Fibroblast of skin of left biceps (primary cell): ENCODE measurements at places on chromosomes 1 and 21.

- no peak for DNase-seq
Measured at GRCh38 chr1:197063212-197063611, 3.8 kb downstream of the F13B start.

- DNase-seq = no peak
Measured at GRCh38 chr1:156076609-156077429, 5.4 kb downstream of the MEX3A start.

GRCh38 chr1:39524591-39525365 is 33.3 kb downstream of the BMP8A start:
- DNase-seq = no peak

DNA sequence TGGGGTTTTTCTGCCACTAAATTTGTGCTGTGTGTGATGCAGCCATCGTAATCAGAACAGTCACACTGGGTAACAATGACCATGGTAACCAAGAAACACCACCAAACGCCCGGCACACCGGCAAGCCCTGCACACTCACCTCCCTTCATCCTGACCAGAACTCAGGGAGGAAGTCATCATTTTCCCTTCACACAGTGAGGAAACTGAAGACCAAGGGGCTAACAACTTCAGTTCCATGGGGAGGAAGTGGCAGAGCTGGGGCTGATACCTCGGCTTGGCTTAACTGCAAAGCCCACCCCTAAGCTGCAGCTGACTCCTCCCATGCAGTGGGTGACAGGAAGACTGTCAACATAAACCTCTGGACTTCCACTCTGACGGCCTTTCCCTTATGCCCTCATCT is 69.3 kb upstream of the BCAR3 start:
- no peak for DNase-seq

- no peak for DNase-seq
Measured at GRCh38 chr1:16971341-16972188, 8.9 kb downstream of the MFAP2 start.

- DNase-seq = no peak
Measured at GRCh38 chr1:168362991-168363390, 82.3 kb downstream of the TBX19 start.

DNA sequence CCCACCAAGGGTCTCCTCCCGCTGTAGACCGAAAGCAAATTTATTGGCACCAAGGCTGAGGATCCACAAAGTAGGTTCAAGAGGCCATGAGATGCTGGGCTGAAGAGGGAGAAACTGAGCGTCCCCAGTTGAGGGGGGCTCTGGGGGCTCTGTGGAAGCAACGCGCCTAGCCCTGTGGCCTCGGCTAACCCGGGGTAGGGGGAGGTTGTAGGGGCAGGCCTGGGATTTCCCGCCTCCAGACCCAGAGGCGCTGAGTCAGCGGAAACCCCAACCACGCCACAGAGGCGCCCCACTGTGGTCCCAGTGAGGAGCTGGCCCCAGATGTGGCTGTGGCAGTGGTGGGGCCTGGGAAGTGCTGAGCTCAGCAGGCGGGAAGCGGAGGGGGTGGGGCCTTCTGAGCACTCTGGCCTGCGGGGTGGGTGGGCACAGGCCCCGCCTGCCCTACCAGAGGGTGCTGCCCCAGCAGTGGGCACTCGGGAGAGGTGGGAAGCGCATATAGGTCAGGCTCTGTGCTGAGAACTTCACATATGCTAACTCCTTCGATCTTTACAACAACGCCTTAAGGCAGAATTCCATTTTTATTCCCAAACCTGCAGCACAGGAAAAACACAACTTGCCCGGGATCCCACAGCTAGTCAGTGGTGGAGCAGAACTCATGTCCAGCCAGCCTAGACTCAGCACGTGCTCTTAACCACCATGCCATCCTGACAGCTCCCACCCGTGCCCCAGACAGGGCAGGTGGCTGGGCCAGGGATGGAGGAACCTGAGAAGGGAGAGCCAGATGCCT is 1.5 kb upstream of the COL16A1 start:
- peak; percentile 41 for DNase-seq

DNA sequence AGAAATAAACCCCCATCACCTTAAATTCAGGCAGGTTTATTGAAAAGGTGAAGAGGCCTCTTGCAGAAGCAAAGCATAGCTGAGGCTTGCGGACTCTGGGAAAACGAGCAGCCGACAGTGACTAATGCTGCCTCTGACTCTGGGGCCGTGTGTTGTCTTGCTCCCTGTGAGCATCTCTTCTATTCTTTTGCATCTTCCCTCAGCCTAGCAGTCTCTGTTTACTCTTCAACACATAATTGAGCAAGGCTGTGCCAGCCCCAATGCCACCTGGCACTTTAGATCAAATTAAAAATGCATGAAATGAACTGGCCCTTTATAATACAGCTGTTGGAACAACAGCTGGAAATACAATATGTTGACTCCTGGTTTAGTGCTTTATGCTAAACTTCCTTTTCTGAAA is 18.4 kb upstream of the REG4 start:
- DNase-seq = no peak

GRCh38 chr1:118118873-118119463 is 66.1 kb downstream of the SPAG17 start:
- DNase-seq = no peak

- no peak for DNase-seq
Measured at GRCh38 chr21:28644762-28645161, 347.9 kb downstream of the LTN1 start.

DNA sequence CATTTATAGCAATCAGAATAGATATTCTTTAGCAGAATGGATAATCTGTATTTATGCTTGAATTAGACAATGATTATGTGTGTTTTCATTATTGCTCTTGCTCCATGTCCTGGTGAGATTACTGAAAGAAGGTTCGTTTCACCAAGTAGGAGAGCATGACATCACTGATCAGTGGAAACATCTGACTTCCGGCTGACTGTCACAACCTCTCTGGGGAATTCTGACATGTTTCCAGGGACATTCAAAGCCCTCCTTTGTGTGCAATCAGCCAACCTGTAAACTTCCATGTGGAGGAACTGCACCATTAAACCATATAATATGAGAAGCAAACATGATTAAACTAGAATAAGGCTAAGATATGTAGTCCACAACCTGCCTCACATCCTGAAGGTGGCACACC is 424.8 kb upstream of the ADGRL4 start:
- DNase-seq = no peak

DNA sequence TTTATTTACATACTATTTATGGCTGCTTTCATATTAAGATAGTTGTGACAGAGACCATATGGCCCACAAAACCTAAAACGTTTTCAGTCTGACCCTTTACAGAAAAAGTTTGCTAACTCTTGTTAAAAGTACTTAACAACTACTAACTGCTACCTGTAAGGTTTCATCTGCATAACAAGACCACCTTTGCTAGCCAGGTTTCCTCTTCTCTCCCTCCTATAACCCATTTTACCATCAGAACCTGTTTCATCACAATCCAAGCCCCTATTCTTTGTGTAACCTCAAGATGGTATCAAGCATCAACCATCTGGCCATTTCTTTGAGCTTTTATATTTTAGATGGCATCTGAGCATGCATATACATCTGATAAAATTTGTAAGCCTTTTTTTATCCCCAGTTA is 305.4 kb downstream of the HHIPL2 start:
- DNase-seq = no peak

DNA sequence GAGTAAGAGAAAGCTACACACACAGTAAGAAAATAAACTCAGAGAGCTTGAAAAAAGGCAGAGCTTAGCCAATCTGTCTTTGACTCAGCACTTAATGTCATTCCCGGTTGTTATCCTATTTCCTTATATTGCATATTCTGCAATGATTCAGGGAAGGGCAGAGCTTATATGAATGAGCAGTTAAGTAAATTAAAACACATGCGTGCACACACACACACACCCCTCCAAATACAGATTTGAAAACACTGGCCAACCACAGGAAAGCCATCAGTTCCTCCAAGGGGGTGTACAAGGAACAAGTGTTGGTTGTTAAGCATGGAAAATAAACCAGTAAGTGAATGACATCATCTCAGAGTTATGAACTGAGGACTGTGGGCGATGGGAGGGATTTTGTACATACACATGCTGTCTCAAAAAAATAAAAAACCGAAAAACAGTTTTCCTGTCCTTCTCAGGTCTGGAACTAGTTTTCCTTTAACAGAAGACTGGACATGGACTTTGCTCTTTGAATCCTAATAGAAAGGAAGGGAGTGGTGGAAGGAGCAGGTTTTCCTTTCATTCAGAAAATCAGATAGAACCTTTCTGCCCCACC is 1.0 kb downstream of the IQGAP3 start:
- DNase-seq = peak; percentile 80

GRCh38 chr1:167076136-167076710 is 14.0 kb downstream of the GPA33 start:
- DNase-seq = no peak

DNA sequence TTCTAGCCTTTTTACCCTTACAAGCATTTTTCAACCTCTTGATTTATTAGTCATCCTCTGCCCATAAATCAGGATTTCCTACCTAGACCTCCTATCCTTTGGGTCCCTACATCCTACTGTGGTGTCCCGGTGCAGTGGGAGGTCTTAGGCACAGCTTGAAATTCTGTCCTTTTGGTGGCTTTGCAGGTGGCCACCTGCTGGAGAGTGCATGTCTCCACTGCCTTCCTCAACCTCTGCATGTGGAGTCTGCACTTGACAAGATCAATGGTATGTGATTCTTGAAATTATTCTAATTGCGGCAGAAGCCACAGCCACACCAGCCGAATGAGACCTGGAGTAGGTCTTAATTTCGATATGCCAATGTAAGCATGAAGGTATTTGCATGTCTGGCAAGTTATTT is 11.4 kb upstream of the KCNA3 start:
- DNase-seq = no peak

GRCh38 chr1:17342014-17342441 is 30.0 kb upstream of the PADI6 start:
- no peak for DNase-seq

GRCh38 chr1:13911697-13912619 is 212.0 kb downstream of the PRDM2 start:
- no peak for DNase-seq
